ENCODE measurements at places on chromosomes 5 and 9.
A peak's percentile ranks its signal among the peaks of the same experiment; 100 is the strongest.

GRCh38 chr5:96447949-96448348 lies 14.9 kb upstream of the PCSK1 start:
- no peak for DNase-seq

- DNase-seq, result no peak
Observed at GRCh38 chr9:104279535-104280177, 185.5 kb downstream of the SMC2 start.

GRCh38 chr5:36344899-36345298 lies 43.2 kb upstream of the RANBP3L start:
- no peak for DNase-seq

DNA sequence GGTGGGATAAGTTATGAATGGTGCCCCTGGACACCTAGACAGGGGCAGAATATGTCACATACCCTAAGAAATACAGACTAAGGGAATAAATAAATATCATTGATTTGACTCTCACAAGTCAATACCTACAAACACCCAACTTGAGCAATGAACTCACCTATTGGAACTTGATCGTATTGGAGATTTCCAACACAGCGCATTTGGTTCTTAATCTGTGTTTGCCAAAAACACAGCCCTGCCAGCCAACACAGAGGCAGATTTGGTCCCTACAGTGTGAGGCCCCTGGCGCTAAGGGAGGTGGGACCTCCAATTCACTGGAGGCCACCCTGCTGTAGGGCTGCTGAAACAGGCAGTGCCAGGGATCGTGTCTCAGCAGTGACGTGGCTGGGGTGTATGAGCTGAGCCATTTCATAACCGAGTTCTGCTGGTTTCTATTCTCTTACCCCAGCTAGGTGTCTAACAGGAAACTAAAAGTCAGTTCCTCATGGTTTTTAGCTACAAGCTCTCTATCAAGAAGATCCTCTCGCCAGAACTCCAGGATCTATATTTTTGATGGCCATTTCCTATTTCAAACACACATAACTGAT lies 84.5 kb downstream of the SLC1A1 start:
- no peak for DNase-seq

DNA sequence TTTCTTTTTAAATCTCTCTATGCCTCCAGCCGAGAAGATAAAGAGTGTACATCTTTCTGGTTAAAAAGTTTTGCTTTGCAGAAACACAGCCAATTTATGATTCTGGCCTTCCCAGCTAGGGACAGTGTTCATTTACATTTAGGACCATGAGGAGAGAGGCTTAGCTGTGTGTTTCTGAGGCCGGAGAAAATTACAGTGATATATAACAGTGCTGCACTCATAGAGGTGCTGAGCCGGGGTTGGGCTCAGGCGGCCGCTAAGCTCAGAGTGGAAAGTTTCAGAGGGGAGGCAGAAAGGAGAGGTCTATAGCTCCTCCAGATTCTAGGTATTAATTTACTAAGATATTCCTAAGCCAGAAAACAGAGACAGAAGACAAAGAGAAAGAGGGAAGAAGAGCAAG lies 37.0 kb upstream of the LCP2 start:
- no peak for DNase-seq

GRCh38 chr5:10333154-10334006 lies 20.1 kb upstream of the MARCHF6 start:
- peak; percentile 72 for DNase-seq

- DNase-seq, result no peak
Observed at GRCh38 chr5:59608745-59609144, 284.8 kb downstream of the PDE4D start.

DNA sequence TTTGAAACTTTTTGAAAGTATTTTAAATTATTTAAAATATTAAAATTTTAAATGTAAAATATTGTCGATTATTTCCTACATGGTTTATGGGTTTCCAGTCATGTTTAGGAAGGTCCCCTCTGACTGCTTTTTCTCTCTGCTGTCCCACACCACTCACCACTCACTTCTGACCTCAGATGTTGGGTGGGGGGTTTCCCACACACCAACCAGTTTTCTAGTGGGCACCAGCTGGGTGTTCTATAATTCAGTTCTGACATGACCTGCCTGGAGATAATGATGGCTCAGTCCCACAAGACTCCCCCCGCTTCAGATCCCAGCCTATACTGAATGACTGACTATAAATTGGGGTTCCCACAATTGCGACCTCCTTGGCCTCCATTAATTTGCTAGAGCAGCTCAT lies 310.4 kb downstream of the GADD45G start:
- DNase-seq, result no peak

- no peak for DNase-seq
Observed at GRCh38 chr5:154524859-154525258, 46.8 kb upstream of the HAND1 start.

- DNase-seq, result no peak
Observed at GRCh38 chr9:134436379-134436762, 110.1 kb downstream of the RXRA start.

- no peak for DNase-seq
Observed at GRCh38 chr5:64887910-64888309, 119.2 kb downstream of the CWC27 start.

- no peak for DNase-seq
Observed at GRCh38 chr5:16051246-16051755, 128.3 kb downstream of the MARCHF11 start.

DNA sequence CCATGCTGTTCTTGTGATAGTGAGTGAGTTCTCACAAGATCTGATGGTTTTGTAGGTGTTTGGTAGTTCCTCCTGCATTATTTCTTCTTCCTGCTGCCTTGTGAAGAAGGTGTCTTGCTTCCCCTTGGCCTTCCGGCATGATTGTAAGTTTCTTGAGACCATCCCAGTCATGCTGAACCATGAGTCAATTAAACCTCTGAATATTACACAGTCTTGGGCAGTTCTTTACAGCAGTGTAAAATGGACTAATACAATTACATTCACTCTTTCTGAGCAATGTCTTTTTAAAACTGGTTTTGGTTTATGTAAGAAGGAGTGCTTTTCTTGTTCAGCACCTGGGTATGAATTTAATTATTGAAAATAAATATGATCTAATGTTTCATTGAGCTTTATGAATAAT lies 50.7 kb upstream of the ARRDC3 start:
- DNase-seq, result no peak

DNA sequence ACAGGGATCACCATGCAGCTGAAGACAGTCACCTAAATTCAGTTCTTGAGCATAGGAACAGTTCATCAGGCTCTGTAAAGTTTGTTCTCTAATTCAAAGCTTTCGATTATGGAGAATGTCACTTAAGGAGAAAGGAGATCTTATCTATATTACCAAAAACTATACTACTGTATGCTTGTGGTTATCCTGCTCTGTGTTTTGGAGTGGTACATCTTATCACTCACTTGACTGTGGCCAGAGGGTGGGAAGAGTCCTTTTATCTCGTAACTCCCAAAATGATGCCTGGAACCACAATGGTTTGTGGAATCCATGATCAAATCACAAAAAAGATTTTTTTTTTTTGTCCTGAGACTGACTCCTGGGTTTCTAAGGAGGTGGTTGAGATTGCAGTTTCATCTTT lies 230.7 kb downstream of the COMMD10 start:
- no peak for DNase-seq
